NCI-H187 treated with DMSO at 0.1 percent for 48 hours (cell line): ENCODE measurements at places on chromosomes 1 and 21.

GRCh38 chr1:108884968-108885367 is 8.2 kb downstream of the GPSM2 start:
- no peak for DNase-seq

GRCh38 chr1:96845464-96845863 is 123.9 kb downstream of the PTBP2 start:
- no peak for DNase-seq

GRCh38 chr1:109769330-109770078 is 5.8 kb upstream of the EPS8L3 start:
- no peak for DNase-seq

DNA sequence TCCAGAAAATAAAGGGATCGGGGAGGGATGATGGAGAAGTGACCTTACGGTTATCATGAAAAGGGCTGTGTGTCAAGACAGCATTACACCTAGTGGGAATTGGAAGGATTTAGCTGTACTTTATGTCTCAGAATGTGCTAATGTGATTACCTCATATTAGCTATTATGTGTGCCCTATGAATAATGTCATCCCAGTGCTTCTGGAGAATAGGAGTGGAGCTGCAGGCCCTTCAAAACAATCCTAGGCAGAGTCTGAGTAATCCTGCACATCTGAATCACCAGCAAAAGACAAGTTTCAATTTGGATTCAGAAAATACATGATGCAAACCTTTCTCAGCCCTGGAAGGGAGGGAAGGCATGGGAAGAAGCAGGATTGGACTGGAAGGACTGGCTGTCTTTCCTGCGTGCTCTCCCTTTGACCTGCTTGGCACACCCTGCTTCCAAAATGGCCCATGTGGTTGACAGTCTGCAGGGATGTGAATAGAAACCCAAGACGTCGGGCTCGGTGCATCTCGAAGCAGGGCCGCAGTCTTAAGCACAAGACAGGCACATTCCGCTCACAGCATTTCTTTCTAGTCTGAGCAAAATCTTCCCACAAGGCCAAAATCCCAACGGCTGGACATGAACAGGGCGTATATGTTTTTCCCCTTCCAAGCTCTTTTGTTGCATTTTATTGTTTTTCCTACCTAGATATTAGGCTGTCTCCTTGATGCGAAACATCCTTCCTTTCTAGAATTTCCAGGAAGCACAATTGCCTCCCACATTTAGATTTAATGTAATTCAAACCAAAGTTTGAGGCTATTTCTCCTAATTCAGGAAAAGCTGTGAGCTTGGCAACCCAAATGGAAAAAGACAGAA is 54.3 kb upstream of the TARBP1 start:
- no peak for DNase-seq

DNA sequence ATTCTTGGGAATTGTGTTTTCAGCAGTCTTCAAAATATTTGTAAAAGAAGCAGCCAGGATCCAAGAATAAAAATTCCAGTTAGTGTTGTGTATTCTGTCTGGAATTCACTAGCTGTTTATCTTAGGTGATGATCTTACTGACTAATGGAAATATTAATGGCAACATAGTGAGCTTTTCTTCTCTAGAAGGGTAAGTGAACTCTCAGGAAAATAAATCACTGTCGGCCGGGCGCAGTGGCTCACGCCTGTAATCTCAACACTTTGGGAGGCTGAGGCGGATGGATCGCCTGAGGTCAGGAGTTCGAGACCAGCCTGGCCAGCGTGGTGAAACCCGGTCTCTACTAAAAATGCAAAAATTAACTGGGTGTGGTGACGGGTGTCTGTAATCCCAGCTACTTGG is 87.4 kb upstream of the KIF1B start:
- no peak for DNase-seq
